Activated naive CD4-positive, alpha-beta T cell (primary cell): ENCODE measurements at places on chromosomes 11 and 22.
A peak's percentile ranks its signal among the peaks of the same experiment; 100 is the strongest.

GRCh38 chr11:6206456-6207180, 1.3 kb downstream of the C11orf42 start:
- no peak for DNase-seq

DNA sequence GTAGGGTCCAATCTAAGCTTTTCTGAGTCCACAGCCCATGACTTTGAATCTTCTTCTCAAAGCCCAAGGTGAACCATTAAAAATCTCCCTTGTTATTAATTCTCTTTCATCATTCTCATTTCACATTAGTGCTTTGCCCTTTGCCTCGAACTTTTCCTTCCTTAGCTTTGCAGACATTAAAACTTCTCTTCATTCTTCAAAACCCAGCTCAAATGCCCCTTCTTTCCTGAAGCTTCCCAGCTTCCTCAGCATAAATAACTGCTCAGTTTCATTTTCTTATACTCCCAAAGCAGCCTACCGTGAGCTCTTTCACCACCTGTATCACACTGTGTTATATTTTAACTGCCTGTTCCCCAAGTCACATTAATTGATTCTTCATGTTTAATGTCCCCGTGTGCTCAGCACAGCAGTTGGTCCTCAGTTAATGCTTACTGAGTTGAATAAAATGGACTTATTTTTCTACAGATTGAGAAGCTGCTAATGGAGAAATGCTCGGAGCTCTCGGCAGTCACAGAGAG, 62.0 kb downstream of the INSC start:
- DNase-seq, result no peak

GRCh38 chr22:38943201-38943600, 14.2 kb upstream of the APOBEC3A start:
- no peak for DNase-seq

DNA sequence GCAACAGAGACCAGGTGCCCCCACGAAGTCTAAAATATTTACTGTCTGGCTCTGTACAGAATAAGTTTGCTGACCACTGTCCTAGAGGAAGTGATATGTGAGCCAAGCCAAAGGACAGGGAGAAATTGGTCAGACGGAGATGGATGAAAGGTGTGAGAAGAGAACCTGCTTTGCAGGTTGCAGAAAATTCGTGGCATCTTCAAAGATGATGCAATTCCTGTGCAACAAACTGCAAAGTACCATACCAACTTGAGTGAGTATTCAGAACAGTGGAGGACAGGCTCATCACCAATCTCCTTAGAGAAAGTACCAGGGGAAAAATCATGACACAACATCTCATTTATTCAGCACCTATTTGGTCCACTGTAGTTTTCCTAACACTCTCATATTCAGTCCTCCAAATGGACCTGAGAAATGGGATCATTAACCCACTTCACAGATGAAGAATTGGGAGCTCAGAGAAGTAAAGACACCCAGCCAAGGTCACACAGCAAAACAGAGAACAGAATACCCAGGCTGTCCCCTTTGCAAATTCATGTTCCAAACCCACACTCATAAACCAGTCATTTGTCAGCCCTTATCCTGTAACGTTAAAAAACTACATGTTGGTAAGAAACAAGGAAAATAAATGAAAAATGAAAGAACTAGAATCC, 536.8 kb downstream of the MIAT start:
- DNase-seq, result no peak

DNA sequence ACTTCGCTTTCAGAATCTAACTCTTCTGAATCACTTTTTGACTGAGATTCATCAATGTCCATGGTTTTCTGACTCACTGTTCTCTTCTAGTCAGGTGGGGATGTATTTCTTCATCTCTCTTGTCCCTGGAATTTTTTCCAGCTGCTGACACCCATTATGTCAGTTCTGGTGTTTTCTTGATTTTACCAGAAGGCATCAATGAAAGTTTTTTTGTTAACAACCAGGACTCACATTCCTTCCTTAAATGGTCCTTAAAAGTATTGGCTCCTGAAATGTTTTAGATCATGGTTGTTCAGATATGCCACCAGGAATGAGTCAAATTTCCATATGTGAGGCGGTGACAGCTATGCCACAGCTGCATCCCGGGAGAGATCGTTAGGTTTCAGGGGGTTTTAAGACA, 12.9 kb downstream of the MICAL2 start:
- no peak for DNase-seq

DNA sequence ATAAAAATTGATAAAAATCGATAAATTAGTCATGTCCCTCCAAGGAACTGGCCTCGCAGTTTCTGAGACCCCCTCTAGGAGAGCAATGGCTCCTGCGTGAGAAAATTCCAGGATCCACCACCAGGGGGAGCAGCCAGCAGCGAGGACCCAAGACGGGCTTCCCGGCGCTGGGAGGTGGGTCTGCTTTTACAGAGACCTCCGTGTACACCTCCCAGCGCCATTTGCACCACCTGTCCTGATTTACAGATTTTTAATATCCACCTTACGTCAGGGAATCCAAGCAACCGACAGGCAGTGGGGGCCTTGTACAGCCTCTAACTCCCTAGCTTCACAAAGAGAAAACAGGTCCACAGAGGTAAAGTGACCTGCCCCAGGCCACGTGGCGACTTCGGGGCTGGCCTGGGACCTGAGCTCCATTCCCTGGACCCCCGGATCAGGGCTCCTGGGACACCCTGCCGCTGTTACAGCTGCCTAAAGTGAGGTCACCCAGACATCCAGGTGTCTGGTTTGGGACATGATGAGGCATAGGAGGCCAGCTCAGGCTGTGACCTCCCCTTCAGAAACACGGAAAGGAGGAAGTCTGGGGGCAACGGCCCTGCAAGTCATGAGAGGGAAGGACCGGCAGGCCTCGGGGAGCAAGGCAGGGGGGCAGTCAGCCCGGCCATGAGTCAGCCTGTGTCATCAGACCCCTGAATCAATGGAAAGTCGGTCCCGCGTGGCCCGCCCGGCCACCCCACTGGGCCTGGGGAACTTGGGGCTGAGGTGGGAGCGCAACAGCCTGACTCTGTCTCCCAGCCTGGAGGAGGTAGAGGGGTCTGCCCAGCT, 3.5 kb downstream of the OSM start:
- peak; percentile 39 for DNase-seq

- no peak for DNase-seq
Measured at GRCh38 chr11:46100670-46101069, 20.6 kb downstream of the PHF21A start.

DNA sequence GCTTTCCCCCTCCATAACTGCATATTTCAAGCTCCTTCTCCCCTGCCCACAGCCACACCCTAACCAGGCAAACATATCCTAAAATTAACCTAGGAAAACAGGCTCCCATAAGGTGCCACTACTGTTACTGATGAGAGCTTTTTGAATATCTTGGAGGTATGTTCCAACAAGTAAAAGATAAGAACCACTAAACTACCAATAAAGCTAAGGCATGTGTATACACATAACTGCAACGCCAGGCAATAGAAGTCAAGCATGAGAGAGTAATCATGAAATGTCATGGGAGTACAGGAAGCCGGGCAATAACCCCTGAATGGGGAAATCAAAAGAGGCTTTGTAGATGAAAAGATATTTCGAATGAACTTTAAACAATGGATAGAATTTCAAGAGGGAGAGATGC, 9.3 kb downstream of the MMP13 start:
- no peak for DNase-seq

DNA sequence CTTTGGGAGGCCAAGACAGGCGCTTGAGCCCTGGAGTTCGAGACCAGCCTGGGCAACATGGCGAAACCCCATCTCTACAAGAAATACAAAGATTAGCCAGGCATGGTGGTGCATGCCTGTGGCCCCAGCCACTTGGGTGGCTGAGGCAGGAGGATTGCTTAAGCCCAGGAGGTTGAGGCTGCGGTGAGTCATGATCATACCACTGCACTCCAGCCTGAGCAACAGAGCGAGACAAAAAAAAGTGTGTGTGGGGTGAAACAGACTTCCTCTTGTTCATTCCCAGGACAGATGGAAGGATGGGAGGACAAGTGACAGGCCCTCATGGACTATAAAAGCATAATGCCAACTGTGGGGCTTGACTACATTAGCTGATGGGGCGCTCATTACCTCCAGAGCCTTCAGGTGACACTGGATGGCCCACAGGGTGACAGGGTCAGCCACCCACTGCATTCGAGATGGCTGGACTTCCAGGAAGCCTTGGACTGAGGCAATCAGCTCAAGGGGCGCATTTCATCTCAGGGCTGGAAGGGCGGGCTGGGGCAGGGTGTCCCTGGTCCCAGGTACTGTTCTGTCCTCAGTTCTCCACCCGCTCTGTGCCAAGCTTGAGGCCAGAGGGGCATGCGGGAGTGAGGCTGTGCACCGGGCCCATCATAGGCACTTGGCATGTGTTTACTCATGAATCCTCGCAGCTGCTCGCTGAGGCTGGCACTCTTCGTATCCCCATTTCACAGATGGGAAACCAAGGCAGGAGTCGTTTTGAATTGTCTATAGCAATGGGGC, 12.5 kb downstream of the NPTXR start:
- no peak for DNase-seq

- no peak for DNase-seq
Measured at GRCh38 chr11:116404462-116404798, 368.4 kb downstream of the BUD13 start.

DNA sequence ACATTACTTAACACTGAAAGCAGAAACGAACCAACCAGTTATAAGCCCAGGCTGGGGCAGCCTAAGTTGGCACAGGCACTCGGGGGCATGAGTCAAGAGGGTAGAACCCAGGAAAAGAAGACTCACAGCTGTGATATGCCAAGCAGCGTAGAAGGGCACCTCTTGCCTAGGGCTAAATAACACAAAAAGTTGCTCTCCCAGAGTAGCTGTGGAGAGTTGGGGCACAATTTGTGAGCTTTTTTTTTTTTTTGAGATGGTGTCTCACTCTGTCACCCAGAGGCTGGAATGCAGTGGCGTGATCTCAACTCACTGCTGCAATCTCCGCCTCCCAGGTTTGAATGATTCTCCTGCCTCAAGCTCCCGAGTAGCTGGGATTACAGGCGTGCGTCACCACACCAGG, 8.8 kb downstream of the CLMP start:
- DNase-seq, result no peak

DNA sequence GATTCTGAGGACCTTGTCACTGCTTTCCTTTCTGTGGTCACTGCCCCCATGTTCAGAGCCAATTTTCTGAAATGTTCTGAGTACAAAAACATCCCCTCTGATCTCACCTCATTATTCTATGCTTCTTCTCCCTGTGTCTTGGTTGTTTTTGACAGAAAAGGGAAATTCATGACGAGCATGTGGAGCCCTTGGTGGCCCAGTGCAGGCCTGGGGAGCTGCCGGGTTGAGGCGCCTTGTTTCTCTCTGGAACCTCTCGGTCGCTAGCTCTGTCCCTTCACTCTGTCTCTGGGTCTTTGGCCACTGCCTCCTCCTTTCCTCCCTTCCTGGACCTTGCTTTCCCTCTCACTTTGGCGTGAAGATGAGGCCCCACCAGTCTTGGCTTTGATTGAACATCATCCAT, 63.0 kb upstream of the THY1 start:
- DNase-seq, result no peak
